ENCODE measurements at places on chromosomes 6 and 20.

GRCh38 chr6:155327326-155328073, 13.2 kb upstream of the TFB1M start:
- DNase-seq: peak; percentile 9

GRCh38 chr6:168883410-168884049, 370.1 kb downstream of the THBS2 start:
- no peak for DNase-seq

GRCh38 chr6:150006961-150007464, 18.3 kb downstream of the RAET1L start:
- DNase-seq: no peak

- no peak for DNase-seq
Observed at GRCh38 chr6:2429032-2429431, 183.6 kb upstream of the GMDS start.

- no peak for DNase-seq
Observed at GRCh38 chr20:5833309-5833941, 83.2 kb downstream of the SHLD1 start.

- DNase-seq: no peak
Observed at GRCh38 chr6:148452876-148453275, 110.2 kb downstream of the SASH1 start.

- DNase-seq: no peak
Observed at GRCh38 chr20:16158976-16159286, 414.3 kb downstream of the KIF16B start.

DNA sequence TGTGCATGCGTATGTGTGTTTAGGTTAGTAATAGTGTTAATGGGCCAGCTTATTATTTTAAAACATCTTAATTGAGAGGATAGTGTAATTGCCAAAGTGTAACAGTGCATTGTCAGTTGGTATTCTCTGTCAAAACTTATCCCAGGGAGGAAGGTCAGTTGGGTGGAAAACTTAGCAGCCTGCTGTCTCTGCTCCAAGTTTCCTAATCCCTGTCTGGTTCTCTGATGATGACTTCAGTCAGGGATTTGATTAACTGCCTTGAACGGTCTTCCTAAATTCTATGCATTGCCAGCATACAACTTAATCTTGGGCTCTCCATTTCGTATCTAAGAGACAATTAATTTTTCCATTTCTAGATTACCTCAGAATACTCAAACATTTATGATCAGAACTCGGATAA, 51.1 kb downstream of the L3MBTL3 start:
- DNase-seq: no peak

GRCh38 chr6:85576476-85576875, 17.2 kb downstream of the SNX14 start:
- no peak for DNase-seq

- no peak for DNase-seq
Observed at GRCh38 chr6:10411971-10412460, 2.9 kb downstream of the TFAP2A start.

GRCh38 chr20:33640287-33640686, 21.8 kb upstream of the C20orf144 start:
- DNase-seq: no peak

- no peak for DNase-seq
Observed at GRCh38 chr20:52379723-52380336, 188.3 kb upstream of the ZFP64 start.

DNA sequence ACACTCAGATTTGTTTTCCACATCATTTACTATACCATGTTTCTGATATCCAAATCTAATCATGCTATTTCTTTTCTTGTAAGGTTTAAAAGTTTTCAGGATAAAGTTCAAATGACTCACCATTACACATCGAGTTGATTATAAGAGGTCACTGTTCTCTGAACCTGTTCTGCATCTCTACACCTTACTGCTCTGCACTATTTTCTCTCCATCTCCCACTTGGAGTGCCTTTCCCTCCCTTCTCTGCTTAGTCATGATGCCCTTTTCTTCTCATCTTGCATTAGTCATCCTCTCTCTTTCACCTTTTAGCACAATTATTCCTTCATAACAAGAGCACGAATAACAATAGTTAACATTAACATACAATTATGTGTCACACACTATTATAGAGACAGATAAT, 37.5 kb upstream of the FUT9 start:
- no peak for DNase-seq

DNA sequence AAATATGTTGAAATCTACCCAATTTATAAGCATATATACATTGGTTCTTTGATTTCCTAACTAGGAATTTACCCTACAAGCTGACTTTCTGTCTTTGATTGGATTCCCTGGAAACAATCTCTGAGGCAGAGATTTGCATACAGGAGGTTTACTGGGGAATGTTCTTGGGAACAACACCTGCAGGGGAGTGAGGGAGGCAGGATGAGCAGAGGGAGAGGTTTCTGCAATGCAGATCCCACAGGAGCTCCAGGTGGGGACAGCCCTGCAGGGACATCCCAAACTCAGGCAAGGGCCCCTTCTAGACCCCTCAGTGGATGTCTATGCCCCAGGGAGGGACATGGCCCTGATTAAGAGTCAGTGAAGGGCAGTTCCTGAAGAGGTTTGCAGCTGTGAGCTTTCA, 95.2 kb upstream of the CCDC167 start:
- DNase-seq: no peak

GRCh38 chr6:36204068-36204753, 7.7 kb downstream of the BRPF3 start:
- DNase-seq: peak; percentile 22

GRCh38 chr20:24379484-24379927, 89.9 kb upstream of the SYNDIG1 start:
- DNase-seq: no peak

DNA sequence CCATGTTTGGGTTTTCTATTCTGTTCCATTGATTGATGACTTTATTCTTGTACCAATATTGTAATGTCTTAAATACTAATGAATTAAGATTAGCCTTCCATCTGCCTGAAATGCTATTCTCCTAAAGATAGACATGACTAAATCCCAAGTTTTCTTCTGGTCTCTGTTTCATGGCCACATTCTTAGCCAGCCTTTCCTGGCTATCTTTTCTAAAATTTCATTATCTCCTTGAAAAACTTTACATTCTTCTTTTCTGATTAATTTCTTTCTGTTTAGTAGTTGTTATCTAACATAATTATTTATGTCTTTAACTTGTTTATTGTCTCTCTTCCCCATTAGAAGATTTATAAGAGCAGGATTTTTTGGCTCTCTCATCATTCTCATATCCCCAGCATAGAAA, 4.4 kb upstream of the PRIM2 start:
- no peak for DNase-seq

- DNase-seq: no peak
Observed at GRCh38 chr6:7115543-7116231, 7.9 kb downstream of the RREB1 start.

DNA sequence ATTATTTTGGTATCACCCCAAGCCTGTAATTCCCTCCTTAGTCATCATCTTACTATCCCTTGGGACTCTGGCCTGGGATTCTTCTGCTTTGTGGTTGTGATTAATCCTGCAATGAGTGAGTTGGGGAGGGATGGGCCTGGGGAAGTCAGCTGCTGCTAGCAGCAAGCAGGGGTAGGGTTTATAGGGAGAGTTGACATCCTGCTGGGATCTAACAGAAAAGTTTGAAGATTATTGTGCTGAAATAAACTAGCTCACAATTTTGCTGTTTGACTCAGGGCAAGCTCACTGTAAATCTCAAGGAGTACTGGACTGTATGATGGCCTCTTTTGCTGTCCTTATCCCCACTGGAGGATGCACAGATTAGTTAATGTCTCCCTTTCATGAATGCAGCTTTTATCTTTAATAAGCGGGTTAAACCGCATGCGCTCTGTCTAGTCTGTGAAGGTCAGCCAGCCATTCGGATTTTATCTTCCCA, 83.4 kb downstream of the JARID2 start:
- no peak for DNase-seq

- no peak for DNase-seq
Observed at GRCh38 chr20:35561268-35561667, 19.4 kb downstream of the ERGIC3 start.

GRCh38 chr6:108870357-108870756, 22.1 kb downstream of the ARMC2 start:
- no peak for DNase-seq

DNA sequence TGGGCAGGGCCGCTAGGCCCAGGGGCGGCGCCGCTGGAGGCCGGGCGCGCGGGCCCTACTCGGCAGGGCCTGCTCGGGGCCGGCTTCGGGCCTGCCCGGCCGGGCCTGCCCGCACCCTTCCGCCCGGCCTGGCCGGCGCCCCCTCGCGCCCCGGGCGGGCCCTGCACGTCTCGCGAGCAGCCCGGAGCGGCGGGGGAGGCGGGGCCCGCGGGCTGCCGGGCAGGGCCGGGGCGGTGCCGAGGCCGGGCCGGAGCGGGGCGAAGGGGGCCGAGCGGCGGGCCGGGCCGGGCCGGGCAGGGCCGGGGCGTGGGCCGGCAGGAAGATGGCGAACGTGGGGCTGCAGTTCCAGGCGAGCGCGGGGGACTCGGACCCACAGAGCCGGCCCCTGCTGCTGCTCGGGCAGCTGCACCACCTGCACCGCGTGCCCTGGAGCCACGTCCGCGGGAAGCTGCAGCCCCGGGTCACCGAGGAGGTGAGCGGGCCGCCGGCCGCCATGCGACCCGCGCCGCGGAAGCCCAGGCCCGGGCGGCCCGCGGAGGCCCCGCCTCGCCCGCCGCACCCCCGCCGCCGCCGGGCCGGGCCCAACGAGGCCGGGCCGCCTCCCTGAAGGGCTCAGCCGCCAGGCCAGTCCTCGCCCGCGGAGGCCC, at the start of gene NPEPL1:
TSS of gene NPEPL1 (plus strand) at position 222 of the 647 bp plus-strand sequence. CDS start at position 323, 101 bp downstream.
- peak; percentile 53 for DNase-seq

DNA sequence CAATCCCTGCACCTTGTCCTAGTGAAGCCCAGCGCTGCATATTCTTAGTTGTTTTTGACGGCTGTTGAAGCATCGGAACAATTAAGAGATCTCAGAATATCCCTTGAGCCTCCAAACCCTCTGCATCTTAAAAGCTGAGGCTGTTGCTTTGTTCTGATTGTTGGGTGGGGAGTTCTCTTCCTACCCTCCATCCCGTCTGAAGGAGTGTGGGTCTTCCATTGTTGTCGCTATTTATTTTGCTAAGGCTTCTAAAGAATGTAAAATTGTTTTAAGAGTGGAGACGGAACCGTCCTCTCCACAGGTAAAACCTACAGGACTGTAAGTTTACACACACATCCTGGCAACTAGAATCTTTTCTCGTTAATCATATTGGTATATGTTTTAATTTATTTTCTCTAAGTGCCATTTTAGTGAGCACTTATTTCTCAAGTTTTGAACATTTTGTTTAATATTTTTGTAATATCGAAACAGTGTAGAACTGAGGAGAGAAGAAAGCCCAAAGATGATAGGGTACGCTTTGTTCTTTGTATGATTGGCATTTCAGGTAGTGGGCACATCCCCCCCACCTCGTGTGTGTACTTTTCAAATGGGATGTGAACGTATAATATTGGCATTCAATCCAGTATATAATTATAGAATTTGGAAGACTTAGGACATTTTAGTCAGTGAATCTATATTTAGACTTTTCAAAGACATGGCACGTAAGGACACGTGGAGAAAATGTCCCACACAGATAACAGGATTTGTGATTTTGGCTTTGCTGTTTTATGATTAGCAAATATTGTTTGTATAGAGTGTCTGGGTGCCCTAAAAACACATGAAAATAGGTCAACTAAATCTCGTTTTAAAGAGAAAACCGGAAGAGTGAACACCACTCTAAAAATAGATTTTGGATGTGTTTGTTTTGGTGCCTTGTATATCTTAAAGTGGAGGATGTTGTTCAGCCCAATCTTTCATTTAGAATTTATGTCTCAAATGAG, 1.3 kb downstream of the RNF146 start:
- DNase-seq: no peak

DNA sequence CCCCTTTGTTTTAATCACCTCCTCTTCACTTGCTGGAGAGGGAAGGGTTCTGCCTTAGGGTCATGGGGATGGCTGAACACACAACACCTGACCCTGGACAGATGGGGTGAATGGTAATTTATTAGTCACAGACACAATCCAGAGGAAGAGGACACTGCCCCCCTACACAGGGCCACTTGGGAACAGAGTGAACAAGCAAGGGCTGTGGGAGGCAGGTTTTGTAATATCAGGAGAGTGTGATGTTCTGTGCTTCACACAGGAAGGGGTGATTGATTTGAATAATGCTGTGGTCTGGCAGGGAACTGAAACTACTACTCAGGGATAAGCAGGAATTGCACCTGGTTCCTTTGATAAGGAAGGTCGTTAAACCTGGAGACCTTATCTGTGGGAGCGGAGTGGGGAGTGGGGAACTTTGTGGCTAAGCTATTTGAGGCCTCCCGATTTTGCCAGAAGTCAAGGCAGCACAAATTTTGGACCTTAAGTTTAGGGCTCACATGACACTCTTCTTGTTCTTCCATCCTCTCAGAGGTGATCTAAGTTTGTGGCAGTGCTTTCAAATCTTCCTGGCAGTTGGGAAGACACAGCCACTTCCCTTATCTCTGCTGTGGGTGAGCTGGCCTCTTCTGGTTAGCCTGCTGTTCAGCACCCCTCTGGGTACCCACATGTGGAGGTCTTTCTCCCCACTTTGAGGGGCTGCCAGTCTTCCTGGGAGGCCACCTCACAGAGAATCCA, 77.8 kb downstream of the CD164 start:
- no peak for DNase-seq
